ENCODE measurements at places on chromosomes 11 and 22. TPM values are rescaled to one million over a fixed set of nuclear protein-coding genes. Genes with fewer than 3 reads are reported as not detected.

The DDX10 gene
- total RNA-seq = 48.8 TPM

The OR2D2 gene
- 0.49 TPM for total RNA-seq

The ISX gene
- not detected for total RNA-seq

The PGA5 gene
- total RNA-seq = not detected

The KRTAP5-8 gene
- not detected for total RNA-seq

The RIBC2 gene
- 2.9 TPM for total RNA-seq

The ANKRD42 gene
- total RNA-seq = 14.8 TPM

The CDC42BPG gene
- total RNA-seq = 4.1 TPM

The RSF1 gene
- total RNA-seq = 83.0 TPM

The SLC22A6 gene
- not detected for total RNA-seq

The RRM1 gene
- total RNA-seq = 143 TPM

The MMP3 gene
- total RNA-seq = not detected

The TPBGL gene
- 0.54 TPM for total RNA-seq

The NCR3LG1 gene
- 8.6 TPM for total RNA-seq

DNA sequence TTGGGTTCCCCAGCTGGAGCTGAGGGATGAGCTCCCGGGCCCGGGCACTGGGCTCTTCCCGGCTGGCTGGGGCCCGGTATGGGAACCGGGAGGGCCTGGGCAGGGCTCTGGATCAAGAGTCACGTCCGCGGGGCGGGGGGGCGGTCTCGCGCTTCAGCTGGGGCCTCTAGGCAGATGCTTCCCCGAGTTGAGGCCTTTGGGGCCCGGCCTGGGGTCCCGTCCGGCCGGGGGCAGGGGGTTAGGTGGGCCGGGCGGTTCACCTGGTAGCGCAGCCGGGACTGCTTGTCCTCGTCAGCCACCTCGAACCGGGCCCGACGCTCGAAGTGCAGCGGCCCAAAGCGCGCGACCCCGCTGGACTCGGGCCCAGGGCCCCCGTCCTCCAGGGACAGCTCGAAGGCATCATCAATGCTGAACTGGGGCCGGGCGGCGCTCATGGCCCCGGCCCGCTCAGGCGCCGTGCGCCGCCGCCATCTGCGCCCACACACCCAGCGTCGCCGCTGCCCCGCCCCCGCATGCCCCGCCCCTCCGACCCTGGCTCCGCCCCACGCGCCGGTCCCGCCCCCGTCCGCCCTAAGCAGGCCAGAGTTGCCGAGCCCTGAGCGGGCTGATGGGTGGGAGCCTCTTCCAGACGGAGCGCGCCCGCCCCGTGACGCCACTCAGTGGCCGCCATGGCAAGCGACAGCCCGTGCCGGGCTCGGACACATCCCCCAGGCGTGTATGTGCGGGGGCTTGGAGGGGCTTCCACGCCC lies at the start of gene TMEM134:
Gene TMEM134 (minus strand): TSS at position 493 of the 749 bp plus-strand sequence. CDS start 59 bp downstream, at position 434.
- peak; percentile 33 for DNase-seq

DNA sequence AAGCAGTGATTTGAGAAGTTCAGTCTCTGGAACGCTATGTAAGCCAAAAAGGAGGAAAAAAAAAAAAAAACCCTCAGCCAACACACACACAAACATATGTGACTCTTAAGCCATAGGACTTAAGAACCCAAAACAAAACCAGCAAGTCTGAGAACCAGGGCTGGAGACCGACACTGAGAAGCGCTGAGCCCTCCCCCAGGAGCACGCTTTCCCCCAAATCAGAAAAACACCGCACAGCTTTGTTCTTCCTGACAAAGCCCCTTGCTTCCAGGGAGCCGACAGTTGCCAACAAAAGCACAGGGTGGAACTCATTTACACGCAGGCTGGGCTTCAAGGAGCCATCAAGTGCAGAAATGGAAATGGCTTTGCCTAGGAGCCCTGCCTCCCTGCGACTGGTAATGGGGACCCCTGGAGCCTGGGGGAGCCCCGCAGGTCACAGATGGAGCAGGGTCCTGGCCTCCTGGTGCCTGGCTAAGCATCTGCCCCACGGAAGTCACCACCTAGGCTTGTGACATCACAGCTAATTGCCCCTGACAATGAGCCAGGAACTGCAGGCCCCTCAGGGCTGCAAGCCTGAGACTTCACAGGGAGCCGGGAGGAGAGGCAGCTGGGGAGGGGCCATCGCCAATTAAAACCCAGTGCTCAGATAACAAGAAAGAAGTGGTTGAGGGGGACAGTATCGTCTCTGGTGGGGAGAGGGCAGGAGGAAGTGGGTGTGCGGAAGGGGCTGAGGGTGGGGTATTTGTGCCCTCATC lies 66.9 kb downstream of the NFAM1 start:
- DNase-seq = no peak

- no peak for DNase-seq
Measured at GRCh38 chr22:39496131-39496838, 5.8 kb upstream of the MIEF1 start.

GRCh38 chr22:22591348-22592299 lies 32.6 kb upstream of the PRAME start:
- no peak for DNase-seq

GRCh38 chr11:1896923-1897322 lies 5.2 kb upstream of the PRR33 start:
- DNase-seq = no peak

DNA sequence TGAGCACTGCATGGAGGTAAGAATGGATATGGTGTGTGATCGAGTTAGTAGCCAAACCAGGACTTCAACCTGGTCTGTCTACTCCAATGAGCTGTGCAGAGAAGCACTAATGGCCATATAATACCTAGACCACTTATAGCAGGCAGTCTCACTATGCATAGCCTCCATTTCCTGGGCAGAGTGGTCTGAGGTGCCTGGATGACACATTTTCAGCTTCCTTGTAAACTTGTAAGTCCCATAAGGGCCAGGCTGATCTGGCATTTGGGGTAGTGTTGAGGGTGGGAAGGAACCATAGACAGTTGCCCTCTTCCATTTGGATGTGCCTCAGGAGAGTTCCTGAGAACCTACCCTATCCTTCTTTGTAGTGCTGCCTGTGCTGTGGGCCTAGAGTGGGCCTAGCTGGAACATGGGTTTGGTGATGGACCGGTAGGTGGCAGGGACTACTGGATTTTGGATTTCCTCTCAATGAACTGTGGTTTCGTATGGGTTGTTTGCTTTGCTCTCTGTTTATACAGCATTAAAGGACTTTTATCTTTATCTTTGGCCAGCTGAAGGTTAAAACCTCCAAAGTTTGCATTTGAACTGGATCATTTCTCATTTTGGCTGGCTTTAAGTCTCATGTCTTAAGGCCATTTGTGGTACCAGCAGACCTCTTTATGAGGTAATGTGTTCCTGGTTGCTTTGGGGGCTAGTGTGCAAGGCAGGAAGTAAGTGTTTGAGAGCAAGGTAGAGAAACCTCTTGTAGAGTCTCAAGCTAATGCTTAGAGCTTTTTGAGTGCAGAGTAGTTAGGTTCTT lies 86.9 kb downstream of the STIM1 start:
- no peak for DNase-seq

DNA sequence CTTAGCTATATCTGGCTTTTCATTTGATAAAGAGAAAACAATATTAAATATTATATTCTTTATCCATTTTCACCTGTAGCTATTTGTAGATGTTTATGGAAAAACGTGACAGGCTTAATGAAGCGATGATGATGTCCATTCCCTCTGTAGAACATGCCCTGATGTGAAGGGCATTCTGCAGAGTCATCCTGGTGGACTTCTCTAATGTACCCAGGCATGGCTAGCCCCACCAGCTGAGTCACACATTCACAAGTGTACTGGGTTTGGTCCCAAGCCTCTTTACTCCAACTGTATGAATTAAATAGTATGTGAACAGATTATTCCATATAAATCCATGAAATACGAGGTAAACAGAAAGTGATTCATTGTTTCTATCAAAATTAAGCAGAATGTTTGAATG lies 139.3 kb downstream of the CADM1 start:
- DNase-seq = no peak

GRCh38 chr11:122864386-122865115 lies 18.0 kb upstream of the JHY start:
- DNase-seq = no peak

GRCh38 chr22:48748113-48748859 lies 1079.4 kb downstream of the BRD1 start:
- no peak for DNase-seq

DNA sequence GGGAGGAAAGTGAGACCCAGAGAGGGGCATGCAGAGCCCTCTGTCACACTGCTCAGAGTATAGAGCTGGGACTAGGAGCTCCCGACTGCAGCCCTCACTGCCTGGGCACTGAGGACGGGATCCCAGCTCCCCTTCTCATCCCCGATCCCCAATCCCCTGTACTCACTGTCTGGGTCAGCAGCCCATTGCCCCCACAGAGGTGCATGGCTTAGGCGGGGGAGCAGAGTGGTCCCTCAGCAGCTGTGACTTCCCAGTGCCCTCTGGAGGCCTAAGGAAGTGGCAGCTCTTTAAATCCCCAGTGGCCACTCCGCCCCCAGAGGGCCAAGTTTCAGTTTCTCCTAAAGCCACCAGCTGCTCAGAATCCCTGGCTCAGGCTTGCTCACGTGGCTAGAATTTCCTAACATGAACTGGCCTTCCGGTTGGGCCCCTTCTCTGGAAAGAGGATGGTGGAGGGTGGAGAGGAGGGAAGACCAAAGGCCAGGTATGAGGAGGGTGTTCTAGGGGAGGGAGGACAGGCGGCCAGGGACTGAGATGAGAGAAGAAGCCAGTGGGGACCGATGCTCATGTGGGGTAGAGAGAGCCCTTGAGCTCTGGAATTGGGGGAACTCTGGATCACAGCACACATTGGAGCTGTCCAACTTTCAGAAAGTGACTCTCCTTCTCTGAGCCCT lies at the start of gene BATF2:
Gene BATF2 (minus strand): TSS at position 262 of the 671 bp plus-strand sequence. CDS start 57 bp downstream, at position 205.
- no peak for DNase-seq

DNA sequence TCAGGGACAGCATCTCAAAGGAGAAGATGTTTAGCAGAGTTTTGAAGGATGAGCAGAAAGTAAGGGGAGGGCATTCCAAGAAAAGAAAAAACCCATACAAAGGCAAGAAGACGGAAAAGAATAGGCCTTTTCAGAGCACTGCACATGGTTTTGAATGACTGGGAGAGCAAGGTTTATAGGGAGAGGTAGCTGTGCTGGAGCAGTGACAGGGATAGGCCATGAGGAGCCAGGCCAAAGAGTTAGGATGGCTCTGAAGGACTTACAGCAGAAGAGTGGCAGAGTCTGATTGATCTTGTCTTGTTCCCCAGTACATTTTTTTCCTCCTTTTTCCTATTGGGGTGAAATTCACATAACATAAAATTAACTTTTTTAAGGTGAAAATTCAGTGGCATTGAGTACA lies 55.8 kb upstream of the PAK1 start:
- no peak for DNase-seq

DNA sequence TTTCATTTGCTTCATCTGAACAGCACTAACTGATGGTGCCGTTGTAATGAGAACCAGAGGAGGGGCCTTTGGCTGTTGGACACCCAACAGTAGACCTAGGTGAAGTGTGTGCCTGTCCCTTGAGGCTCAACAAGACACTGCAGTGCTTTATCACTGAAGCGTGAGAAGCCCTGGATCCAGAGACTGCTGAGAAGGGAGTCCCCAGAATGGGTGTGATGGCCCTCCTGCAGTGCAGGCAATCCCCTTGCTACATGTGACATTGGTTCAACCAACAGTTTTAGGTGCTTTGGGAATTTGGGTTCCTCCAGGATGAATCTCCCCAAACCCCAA lies 125.6 kb downstream of the BRD1 start:
- DNase-seq = no peak

DNA sequence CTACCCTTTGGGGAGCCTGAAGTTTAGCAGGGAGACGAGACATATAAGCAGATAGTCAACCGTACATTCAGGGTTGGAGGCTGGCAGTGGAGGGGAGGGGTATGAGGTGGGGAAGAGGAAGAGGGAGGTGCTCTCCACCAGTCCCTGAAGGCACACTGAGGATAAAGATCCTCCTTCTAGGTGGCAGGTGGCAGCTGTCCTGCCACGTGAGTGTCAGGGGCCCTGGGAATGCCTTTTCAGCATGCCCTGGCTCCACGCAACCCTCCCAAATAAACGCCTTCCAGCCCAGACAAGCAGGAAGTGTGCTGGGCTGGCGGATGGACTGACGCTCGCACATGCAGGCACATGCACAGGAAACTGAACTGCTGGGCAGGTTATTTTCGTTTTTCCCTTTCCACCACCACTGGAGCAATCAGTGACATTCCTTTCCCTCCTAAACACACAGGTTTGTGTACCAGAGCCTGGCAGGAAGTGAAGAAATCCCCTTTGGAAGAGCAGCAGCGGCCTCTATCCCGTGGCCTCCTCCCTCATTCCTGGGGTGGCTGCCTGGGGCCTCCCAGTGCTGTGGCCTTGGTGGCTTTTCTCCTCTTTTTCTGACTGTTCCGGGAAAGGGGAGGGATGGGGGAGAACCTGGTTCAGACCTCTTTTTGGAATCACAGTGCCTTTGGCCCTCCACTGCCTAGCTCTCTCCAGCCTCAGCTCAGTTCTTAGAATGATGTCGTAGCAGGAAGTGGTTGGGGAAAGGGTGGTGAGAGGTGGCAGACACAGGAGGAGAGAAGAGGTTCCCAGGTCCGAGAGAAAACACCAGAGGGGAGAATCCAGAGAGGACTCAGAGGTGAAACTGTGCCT lies 157.0 kb upstream of the TIMP3 start:
- no peak for DNase-seq

GRCh38 chr22:39808081-39808480 lies 85.5 kb downstream of the ENTHD1 start:
- DNase-seq = no peak

DNA sequence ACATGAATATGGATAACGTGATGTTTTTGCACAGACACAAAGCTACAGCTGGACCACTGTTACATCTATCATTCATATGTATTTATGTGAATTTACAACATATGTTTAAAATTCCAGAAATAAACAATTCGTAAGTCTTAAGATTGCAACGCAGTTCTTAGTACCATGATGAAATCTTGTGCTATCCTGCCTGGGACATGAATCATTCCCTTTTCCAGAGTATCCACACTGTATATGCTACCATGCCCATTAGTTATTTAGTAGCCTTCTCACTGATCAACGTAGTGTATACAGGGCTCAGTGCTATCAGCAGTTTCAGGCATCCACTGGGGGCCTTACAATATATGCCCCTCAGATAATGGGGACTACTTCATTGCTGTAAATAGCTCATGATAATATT lies 4.3 kb downstream of the ATL3 start:
- DNase-seq = no peak
